ENCODE measurements at places on chromosomes 3 and 15.

GRCh38 chr3:37979541-37980461, 10.8 kb upstream of the VILL start:
- DNase-seq, result no peak

- no peak for DNase-seq
These were observed 36.3 kb downstream of the ALG1L2 start for GRCh38 chr3:130117933-130118332.

DNA sequence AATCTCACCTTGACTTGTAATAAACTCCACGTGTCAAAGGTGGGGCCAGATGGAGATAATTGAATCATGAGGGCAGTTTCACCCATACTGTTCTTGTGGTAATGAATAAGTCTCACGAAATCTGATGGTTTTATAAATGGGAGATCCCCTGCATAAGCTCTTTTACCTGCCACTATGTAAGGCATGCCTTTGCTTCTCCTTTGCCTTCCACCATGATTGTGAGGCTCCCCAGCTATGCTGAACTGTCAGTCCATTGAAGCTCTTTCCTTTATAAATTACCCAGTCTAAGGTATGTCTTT, 45.5 kb downstream of the SUCNR1 start:
- no peak for DNase-seq

GRCh38 chr3:195004512-195005250, 266.3 kb downstream of the XXYLT1 start:
- no peak for DNase-seq

DNA sequence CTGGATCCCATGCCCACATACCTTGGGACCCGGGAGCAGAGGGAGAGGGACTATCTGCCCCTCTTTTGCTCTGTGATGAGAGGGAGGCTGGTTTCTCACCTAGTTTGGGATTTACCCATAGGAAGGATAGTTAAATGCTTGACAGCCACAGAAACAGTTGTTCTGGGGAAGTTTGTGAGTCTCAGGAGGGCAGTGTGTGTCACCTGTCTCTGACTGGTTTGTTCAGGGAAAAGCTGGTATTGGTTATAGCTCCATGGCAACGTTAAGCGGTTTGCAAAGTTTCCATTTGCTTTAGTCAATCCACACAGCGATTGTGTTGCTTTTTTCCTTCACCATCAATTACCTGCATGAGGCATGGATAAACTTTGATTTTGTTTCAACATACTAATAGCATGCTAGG, 3.7 kb upstream of the TMED3 start:
- DNase-seq, result no peak

DNA sequence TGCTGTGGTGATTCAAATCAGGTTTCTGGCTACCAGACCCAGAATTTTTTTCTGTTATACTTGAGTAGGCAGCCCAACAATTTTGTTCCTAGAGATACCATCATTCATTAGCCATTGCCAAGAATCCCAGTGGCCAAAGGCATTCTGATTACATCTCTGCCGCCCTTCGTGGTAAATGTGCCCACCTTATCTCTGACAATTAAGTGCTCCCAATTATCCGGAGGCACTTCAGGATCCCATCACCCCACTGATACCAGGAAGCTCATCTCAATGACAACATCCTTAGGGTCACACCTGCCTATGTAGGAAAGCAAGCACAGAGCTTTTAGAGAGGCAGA, 43.2 kb upstream of the RPL35A start:
- no peak for DNase-seq

GRCh38 chr15:32857732-32858131, 139.9 kb downstream of the GREM1 start:
- DNase-seq, result no peak

Measured in activated CD4-positive, CD25-positive, alpha-beta regulatory T cell treated with anti-CD3 and anti-CD28 coated beads, Interleukin-2, amount 50 U/mL, for 16 hours (primary cell).